ENCODE measurements at places on chromosomes 4 and X.
A peak's percentile ranks its signal among the peaks of the same experiment; 100 is the strongest.

DNA sequence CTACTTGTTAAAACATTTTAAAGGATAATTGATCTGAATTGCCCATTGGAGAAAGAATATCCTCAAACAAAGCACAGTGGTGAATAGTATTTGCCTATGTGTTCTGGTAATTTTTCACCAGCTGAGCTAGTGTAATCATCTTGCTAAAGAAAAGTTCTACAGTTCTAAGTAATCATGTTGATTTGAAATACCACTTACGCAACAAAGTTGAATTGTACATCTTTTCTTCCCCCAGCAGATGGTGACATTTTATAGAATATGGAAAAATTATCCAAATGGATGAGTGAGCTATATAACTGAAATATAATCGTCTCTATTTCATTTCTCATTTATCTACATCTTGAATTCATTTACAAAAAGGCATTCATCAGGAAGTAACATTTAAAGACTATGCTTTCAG, 9.7 kb upstream of the ZNF674 start:
- DNase-seq = no peak

- DNase-seq = peak; percentile 67
Measured at GRCh38 chrX:150762258-150763165, 69.3 kb downstream of the MTMR1 start.

- no peak for DNase-seq
Measured at GRCh38 chrX:148574237-148574973, 74.0 kb downstream of the AFF2 start.

- DNase-seq = no peak
Measured at GRCh38 chrX:47530049-47530448, 31.0 kb upstream of the ARAF start.

GRCh38 chrX:55342533-55343501, 78.1 kb upstream of the PAGE3 start:
- peak; percentile 58 for DNase-seq

Measured in vagina (tissue), 2 donors.